ENCODE measurements at places on chromosomes 4 and X. TPM values are rescaled to one million over a fixed set of nuclear protein-coding genes. Genes with fewer than 3 reads are reported as not detected.

- DNase-seq = no peak
Measured at GRCh38 chr4:62080431-62080830, 880.3 kb downstream of the ADGRL3 start.

- DNase-seq = no peak
Measured at GRCh38 chr4:17173300-17173699, 274.9 kb upstream of the LDB2 start.

DNA sequence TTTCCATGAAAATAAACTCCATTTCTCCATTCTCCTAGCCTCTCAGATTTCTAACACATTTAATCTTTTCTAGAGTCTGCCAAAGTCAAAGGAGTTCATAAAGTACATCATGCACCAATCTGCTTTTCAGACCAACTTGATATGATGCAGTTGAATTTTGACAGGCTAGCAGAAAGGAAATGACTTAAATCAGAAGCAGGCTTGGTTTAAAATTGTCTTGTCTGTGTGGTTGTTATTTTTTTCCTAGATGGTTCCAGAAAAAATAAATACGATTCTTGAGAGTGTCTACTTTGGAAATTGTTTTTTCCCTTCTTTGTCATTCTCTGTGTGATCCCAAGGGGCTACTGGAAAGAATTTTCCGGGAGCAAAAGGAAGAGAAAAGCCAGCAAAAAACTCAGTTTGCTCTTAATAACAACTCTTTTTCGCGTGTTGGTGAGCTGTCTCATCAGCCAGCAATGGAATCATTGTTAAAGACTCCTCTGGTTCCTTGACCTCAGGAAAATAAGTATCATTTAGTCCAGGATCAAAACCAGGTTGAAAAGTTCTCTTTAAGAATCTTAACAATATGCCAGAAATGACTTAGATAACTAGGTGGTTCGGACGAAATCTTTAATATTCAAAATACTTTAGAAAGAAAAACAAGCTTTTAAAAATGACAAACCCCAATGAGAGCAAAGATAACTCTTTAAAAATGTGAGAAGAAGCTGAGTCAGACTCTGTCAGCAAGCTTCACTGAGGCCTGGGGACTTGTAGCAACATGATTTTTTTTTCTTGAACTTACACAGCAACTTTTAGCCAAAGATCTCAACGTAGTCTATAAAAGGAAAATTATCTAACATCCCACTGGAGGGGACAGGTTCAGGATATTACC is 49.7 kb upstream of the GAB1 start:
- DNase-seq = no peak

DNA sequence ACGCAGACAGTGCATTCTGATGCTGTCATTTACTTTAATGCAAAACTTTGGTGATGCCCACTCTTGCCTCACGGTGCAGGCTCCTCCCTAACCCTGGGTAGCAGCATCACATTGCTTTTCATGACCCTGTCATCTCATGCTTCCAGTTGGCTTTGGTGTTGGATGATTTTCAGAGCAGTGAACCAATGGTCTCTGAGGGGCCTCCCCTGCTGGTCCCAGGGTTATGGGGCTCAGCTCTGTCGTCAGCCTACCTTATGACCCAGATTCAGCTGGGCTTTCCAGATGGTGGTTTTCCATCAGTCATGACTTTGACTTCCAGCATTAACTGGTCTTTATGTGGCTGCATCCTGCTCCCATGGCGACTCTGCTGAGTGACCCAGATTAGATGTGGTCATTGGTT is 56.0 kb downstream of the NOP14 start:
- DNase-seq = no peak

DNA sequence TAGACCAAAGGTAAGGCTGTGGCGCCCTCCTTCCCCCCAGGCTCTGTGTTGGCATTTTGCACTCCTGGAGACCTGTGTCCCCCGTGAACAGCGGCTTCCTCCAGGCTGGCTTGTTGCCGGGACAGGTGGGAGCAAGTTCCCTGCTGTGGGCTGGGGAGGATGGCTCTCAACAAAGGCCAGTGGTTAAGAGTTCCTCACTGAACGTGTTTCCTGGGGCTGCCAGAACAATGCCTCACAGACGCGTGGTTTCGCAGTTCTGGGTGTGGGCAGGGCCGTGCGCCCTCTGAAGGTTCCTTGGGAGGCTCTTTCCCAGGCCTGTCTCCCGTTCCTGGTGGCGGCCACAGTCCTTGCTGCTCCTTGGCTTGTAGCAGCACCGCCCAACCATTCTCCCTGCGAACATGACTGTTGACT is 33.4 kb downstream of the NELFA start:
- DNase-seq = no peak

DNA sequence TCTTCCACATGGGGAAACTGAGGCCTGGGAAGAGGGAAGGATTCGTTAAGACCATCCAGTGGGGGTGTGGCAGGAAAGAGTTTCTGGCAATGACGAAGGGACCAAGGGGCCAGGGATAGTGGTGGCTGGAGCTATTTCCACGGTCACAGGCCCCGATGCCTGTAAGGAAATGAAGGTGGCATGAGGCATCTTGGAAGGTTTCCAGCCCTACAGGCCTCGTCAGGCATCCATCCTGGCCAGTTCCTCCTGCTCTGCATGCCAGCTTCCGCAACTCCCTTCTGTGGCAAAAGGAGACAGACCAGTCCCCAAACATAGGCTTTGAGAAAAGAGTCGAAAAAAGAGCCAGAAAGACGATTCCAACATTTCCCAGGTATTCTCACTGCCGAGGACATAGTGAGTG is 9.2 kb upstream of the C4orf50 start:
- no peak for DNase-seq

- DNase-seq = no peak
Measured at GRCh38 chr4:25844961-25845712, 17.7 kb downstream of the SEL1L3 start.

DNA sequence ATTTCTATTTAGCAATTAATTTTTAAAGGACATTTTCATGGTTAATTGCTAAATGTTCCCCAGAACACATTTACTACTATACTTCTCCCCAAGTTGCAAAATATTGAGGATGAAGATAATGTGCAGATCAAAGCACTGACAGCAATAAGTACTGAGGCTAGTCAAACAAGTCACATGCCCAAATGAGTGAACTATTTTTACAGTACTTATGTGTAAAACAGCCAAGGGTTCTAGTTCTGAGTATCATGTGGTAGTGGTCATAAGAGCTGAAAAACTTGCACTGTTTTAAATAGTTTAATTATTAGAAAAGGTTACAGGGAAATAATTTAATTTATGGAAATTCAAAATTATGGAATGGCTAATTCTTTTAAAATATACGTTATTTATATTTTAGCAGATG is 3.8 kb downstream of the GALNTL6 start:
- no peak for DNase-seq

DNA sequence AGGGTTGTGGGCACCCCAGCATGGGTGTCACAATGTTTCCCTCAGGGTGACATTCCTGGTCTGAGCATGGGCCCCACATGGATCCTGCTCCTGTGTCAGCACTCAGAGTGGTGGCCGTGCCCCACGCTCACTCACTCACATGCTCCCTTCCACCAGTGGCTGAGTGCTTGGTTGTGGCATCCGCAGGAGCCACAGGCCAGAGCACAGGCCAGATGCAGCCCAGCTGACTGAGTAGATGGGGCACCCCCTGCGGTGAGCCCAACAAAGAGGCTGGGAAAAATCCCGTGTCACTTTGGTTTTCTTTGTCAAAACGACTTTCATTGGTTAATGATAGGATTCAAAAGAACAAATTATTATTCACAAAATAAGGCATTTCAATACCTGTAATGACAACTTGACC is 204.6 kb upstream of the ANXA10 start:
- no peak for DNase-seq

GRCh38 chr4:142815834-142816233 is 30.3 kb downstream of the INPP4B start:
- peak; percentile 36 for DNase-seq

- DNase-seq = no peak
Measured at GRCh38 chr4:15667006-15667405, 11.8 kb upstream of the FBXL5 start.

DNA sequence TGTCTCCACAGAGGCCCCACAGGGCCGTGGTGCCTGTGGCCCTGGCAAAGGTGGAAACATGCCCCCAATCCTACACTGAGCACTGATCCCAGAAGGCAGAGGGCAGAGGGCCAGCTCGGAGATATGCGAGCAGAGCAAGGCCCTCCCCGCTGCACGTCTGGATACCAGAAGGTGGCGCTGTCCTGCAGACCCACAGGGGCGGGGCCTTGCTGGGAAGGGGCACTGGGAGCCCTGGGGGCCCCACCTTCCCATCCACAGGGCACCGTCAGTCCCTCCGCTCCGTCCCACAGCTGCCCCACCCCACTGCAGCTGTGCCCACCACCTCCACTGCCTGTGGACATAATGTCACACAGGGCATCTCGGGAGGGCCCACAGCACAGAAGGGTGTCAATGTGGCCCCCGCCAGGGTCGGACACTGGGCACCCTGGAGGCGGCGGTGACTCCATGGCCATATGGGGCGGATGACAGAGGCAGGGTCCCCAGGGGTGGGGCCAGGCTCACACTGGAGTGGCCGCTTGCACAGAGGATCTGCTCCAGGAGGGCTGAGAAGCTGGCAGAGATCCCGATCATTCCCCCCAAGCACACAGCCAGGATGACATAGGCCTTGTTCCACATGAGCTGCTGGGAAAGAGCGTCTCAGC is 4.8 kb downstream of the SLC49A3 start:
- DNase-seq = peak; percentile 19

DNA sequence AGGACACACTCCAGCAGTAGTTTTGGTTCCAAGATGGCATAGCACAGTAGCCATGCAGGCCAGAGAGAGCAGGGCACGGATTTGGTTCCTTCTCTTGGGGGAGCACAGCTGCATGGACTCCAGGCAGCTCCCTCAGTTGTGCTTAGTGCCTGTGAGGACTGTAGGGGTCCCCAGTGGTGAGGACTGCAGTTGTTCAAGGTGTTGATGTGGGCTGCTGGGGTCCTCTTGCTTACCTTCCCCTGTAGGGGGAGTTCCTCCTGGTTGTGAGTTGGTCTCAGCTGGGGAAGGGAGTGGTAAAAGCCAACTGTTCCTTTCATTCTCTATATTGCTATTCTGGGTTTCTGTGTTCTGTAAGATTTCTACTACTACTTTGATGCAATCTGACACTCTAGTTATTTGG is 606.5 kb downstream of the MAGEB5 start:
- DNase-seq = no peak

- no peak for DNase-seq
Measured at GRCh38 chr4:70239884-70240591, 2.4 kb upstream of the CSN3 start.

DNA sequence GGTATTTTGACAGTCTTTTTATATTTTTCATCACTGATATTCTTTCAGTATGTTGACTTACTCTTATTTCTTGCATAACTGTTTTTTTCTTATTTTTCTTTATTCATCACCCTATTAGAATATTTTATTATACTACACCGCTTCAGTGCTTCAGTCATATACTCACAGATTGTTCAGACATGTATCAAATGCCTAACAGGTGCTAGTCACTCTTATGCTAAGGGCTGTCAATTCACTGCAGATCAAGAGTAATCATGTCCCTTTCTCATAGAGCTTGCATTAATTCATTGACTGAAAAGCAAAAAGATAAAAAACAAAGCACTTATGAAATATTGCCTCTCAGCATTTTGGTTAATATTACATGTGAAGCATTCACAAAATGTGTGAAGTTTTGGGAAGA is 1435.6 kb downstream of the STIM2 start:
- no peak for DNase-seq

DNA sequence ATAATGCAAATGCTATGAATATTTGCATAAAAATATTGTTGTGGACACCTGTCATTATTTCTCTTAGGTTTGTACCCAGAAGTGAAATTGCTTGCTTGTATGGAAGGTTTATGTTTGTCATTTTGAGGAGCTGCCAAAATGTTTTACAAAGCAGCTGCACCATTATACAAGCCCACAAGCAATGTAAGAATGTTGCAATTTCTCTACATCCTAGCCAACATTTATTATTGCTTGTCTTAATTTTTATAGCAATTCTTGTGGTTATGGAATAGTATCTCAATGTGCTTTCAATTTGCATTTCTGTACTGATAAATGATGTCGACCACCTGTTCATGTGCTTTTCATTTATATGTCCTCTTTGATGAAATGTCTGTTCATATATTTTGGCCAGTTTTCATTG is 18.7 kb upstream of the RBMX start:
- no peak for DNase-seq

DNA sequence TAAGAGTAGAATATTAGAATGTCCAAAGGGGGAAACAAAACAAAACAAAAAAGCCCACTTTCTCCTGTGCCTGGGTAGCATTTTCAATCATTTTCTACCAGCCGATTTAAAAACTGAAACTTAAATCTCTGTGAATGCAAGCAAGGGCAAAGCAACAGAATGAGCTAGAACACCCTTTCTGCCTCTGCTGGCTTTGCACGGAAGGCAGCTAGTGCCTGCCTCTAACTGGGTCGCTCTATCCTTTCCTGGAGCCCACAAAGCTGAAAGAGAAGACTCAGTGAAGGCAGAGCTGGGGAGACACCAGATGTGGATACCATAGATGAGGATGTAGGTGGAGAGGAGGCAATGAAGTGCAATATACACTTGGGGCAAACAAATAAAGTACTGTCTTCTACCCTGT is 248.9 kb upstream of the TTC29 start:
- no peak for DNase-seq

- no peak for DNase-seq
Measured at GRCh38 chrX:41108463-41109205, 23.4 kb downstream of the USP9X start.

DNA sequence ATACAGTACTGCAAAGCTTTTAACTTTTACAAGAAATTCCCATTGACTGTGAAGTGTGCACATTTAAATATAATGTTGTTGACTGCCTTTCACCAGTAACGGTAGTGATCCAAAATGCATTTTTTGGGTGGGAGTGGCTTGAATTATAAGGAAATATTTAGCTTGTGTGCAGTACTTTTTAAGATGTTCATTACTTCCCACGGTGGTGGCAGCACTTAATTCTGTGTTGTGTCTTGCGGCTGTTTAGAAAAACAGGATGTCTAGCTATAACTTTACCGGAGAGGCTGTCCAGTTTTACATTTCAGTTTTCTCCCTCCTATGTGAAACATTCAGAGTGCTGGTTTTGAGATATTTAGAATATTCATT is 1.7 kb downstream of the TMEM131L start:
- DNase-seq = no peak

DNA sequence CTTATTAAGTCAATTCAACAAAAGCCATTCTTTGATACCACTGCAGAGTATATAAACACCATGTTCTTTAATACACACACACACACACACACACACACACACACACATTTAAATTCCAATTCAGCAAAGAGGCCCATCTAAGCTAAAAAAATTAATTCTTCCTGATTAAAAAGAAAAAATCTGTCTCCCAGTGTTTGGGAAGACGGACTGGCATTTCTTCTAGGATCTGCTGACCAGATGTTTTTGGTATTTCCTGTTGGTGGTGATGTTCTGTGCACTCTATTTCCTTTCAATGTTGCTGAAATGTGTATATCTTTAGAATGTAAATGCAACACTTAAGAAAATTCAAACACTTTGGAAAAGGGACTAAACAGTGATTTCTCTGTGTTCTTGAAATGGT is 243.8 kb downstream of the THOC2 start:
- no peak for DNase-seq

- no peak for DNase-seq
Measured at GRCh38 chr4:93342738-93343137, 485.8 kb upstream of the ATOH1 start.

TSPAN6 gene
- 0.48 TPM for total RNA-seq

GAGE12J gene
- not detected for total RNA-seq

SLC2A9 gene
- total RNA-seq = not detected

CCNI gene
- total RNA-seq = 61.8 TPM

ASIC5 gene
- not detected for total RNA-seq

PPP2R2C gene
- total RNA-seq = 10.6 TPM

ERCC6L gene
- total RNA-seq = 19.0 TPM

SFRP2 gene
- total RNA-seq = not detected

TRIM75 gene
- total RNA-seq = not detected

Data from A172 (cell line).